ENCODE measurements at places on chromosomes 12 and 14.

DNA sequence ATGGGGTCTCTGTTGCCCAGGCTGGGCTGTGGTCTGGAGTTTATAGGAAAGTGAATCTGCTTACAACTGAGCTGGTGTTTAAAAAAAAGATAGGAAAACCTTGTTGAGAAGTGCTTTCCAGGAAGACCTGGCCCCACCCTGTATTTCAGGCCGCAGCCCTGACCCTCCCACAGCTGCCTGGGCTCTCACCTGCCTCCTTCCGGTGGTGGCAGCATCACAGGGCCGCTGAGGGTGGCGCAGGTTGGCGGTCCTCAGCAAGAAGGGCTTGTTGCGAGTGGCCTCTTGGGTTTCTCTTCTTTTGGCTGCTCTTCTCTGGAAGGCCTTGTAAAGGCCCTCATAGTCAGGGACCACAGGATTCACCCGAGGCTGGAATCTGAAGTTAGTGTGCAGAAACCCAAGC lies 7.7 kb downstream of the FAM161B start:
- no peak for DNase-seq

DNA sequence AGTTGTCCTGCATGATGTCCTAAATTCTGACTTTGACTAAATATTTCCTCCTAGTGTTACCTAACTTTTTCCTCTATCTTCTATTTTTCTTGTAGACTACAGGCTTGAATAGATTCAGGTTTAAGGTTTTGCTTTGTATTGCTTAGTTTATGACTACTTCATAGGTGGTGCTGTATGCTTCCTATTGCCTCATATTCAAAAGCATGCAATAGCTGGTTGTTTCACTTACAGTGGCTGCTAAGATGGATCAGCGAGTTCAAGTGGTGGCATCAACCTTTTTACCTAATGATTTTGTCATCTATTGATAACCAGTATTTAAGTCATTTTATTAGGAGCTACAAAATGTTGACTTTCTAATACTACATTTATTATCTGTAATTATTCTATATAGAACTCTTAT lies 36.3 kb upstream of the BICD1 start:
- DNase-seq: no peak

DNA sequence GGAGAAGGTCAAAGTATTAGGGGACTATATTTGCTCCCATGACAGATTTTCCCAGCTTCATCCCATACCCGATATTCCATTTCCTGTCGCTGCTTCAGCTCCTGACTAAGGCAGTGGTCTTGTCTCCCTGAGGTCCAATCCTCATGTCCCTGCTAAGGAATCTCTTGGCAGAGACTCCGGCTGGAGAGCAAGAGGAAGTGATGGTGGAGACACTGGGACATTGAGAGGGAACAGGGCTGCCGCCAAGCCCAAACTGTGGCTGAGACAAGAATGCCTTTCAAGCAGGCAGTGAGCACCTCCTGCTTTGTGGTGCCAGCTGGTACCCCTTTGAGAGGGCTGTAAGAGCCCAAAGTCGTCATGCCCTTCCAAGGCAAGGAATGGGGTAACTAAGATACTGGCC lies 5.5 kb downstream of the SP7 start:
- no peak for DNase-seq

DNA sequence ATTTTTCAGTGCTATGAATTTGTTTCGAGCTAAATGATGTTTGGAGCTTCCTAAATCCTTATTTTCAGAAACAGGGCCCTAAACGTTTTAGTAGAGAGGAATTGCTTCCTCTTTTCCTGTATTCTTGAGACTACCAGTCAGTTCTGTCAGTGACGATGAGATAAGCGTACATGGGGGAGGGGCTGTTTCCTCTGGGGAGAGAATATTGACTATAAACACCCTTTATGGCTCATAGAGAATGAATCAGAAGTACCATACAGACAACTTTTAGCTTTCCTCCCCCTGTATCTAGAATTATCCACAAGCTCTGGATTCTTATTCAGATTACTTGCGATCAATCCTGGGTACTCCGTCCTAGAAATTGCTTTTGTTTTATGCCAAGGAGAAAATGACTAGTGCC lies 5.1 kb downstream of the TBK1 start:
- DNase-seq: no peak

DNA sequence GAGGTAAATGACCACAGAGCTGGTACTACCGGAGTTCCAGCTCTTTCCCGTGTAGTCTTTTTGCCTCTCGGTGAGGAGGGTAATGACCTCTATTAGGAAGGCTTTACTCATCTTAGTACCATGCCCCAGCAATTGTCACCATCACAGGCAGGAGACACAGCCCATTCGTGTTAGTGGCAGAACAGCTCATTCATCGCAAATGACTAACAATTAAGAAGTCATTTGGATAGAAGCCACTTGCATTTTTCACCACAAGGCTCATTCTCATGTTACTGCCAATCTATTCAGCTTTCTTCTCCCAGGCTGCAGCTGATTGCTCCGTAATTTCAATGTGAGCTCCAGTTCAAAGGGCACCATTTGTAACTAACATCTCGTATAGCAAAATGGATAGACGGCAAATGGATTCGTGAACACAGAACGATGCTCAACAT lies 718.8 kb upstream of the TMEM132C start:
- peak; percentile 76 for DNase-seq

GRCh38 chr12:97272471-97272870 lies 190.1 kb upstream of the RMST start:
- DNase-seq: no peak

DNA sequence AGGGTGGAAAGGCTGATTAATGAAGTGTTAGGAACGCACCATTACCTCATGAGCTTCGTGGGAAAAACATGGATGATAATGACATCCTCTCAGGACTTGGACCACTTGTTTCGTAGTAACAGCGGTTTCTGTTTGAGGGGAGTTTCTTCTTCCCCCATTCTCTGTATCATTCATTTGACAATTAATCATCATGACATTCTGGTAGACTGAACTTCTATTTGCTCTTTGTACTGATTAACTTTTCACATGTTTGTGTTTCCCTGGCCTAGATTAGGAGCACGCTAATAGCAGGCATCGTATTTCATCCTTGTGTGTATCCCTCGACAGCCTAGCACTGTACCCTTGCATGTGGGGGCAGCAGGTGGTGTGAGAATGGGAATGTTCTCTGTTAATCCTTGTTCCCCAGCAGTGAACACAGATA lies 8.0 kb downstream of the LRRC74A start:
- no peak for DNase-seq

DNA sequence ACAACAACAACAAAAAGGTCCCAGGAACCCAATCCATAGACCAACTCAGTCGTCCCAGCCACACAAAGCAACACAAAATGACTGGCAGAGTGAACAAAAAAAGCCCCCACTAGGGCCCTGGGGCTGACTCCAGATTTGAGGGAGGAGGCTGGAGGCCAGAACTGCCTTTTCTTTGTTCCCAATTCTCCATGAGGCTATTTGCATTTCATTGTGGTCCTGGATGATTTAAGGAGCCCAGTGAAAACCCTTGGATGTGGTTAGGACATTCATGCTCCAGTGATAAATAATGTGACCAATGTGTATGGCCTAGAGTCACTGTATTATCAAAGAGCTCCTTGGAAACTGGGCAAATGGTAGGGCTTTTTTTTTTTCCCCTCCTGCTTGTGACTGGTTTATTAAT lies 192.9 kb downstream of the NUAK1 start:
- DNase-seq: no peak

DNA sequence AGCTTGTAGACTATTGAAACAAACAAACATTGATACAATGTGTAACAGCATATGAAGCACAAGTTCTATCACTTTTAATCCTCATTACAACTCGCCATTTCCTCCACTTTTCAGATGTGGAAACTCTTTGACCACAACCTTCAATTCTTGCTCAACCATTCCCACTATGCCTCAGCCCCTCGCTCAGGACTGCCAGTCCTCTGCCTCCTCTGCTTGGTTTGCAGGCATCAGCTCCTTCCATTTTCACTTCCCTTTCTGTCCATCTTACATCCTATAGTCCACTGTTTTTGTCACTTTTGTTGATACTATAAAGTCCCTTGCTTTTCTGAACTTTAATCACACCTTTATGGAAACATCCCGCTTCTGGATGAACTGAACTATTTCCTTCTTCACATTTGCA lies 28.2 kb upstream of the CD27 start:
- DNase-seq: no peak

GRCh38 chr14:101709962-101710931 lies 51.3 kb upstream of the PPP2R5C start:
- DNase-seq: no peak

DNA sequence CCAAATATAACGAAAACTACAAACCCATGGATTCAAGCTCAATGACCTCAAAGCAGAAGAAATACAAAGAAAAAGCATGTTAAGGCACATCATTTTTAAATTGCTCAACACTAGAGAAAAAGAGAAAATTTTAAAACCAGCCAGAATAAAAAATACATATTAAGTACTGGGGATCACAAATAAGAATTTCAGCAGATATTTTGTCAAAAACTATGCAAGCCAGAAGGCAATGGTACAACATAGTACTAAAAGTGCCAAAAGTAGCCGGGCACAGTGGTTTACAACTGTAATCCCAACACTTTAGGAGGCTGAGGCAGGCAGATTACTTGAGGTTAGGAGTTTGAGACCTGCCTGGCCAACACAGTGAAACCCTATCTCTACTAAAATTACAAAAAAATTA lies 10.2 kb downstream of the SGPP1 start:
- DNase-seq: no peak

DNA sequence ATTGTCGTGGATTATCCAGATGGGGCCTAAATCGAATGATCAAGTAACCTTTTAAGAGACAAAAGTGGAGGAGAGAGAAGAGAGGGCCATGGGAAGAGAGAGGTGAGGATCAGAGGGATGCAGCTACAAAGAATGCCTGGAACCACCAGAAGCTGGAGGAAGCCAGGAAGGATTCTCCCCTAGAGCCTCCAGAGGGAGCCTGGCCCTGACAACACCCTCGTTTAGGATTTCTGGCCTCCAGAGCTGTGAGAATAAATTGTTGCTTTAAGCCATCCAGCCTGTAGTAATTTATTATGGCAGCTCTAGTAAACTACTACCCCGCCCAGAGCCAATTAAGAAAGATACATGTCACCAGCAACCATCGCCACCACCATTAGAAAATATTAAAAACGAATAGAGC lies 46.2 kb upstream of the GSC start:
- no peak for DNase-seq

DNA sequence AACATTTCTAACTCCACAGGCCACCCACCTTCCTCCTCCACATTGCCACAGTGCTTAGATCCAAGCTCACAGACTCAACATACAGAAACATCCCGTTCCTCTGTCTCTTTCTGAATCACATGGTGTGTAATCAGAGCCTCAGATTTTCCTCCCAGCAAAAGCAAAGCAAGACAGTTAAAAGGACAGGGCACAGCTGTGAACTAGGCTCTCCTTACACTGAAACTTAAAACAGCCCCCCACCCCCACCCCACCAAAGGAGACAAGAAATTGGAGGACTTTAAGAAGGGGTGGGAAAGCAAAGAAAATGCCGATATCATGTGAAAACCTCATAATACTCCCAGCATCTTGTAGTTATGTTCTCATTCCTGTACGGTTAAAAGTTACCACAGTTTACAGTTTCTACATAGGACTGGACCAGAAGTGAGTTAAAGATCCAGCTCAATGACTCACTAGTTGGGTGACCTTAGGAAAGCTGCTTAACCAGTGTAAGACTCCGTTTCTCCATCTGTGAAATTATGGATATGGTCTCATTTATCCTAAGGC lies 4.8 kb downstream of the YBX3 start:
- peak; percentile 40 for DNase-seq

- no peak for DNase-seq
Measured at GRCh38 chr14:85182282-85182681, 347.7 kb upstream of the FLRT2 start.

DNA sequence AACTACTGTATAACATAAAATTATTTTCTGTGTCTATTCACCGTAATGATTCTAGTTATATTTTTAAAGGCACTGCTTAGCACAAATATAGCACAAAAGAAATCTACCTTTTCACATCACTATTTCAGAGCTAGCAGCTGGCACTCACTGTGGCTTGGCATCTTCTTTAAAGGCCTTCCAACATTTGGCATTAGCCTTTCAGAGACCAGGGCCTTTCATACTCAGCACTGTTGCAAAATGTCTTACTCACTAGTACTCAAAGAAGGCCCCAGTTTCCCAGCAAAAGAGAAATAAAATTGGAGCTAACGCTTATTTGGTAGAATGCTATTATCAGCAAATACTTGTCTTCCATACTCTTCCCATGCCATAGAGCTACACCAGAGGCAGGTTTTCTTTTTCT lies 238.4 kb downstream of the MED13L start:
- DNase-seq: no peak

DNA sequence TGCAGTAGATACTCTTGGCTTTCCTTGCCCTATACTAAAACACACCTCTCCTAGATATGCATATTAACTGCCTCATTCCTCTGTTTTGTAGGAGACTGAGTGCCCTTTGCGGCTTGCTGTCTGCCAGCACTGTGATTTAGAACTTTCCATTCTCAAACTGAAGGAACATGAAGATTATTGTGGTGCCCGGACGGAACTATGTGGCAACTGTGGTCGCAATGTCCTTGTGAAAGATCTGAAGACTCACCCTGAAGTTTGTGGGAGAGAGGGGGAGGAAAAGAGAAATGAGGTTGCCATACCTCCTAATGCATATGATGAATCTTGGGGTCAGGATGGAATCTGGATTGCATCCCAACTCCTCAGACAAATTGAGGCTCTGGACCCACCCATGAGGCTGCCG lies 15.4 kb downstream of the TRAFD1 start:
- no peak for DNase-seq

DNA sequence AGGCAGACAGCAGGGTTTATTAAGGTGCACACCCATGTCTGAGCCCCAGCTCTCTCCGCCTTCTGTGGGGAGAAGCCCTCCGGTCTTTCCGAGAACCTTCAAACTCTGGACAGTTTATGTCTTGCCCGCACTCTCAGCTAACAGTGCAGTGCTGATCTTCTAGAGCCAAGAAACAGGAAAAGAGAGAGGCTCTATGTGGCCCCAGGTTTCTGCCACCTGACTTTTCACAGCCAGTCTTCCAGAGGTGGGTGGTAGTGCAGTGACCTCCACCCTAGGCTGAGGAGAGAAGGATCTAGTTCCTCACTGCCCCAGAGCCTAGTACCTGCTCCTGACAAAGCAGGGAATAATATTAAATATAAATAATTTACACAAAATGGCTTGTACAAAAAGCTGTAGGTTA lies 4.0 kb upstream of the SLC22A17 start:
- no peak for DNase-seq

- DNase-seq: no peak
Measured at GRCh38 chr12:58346032-58346632, 404.8 kb downstream of the ATP23 start.
